ENCODE measurements at places on chromosomes 3 and 15.

DNA sequence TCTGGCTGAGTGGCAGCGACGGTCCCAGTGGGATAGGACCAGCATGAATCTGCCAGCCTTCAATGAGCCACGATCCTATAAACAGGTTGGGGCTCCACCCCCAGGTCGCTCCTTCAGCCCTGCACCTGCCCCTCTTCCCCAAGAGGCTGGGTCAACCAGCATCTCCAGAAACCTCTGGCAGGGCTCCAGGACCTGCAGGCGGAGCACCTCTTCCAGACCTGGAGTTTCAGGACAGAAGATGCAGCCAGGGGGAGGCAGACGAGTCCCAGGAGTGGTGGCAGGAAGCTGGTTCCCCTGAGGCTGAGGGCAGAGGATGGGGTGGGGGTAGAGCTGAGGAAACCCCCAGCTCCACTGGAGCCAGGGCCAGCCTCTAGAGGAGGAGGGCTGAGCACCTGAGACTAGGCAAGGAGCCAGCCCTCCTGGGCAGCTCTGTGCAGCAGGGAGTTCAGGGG lies at the start of gene PLA2G4D:
TSS of gene PLA2G4D (minus strand) at position 51 of the 452 bp plus-strand sequence. CDS start 103 bp downstream, outside the sequence.
- no peak for DNase-seq

DNA sequence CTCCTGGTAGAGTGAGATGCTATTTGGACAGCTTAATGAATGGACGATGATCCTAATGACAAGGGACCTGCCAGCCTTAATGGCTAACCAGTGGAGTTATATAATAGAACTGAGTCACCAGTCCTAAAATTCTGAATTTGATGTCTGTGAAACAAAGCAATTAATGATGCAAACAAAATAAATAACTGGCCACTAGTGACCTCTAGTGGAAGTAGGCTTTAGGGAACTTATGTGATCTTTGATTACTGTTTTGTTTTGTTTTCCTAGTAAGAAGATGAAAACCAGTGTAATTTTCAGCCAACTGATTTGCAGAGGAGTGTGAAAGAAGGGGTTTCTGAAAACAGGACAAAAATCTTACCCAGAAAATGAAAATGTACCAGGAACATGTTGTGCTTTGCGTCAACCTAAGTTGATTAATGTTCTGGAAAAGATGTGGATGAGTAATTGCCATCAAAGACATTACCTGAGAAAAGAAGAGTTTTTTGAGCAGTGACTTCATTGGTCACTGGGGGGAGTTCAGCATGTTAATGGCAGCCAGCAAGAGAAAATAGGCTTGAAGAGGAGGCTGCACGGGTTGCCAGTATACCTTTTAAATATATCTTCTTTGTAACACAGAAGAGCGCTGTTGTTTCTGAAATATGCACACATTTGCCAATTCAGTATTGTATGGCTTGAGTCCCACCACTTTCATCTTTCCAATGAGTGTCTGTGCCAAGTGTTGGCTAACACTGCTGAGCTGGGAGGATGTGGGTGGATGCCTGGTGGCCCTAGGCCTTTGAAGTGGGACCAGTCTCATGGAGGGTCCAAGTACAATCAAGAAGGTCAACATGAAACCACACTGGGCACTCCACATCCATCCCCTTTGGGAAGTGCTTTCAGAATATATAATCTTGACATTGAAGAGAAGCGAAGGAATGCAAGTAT lies 9.3 kb downstream of the VEPH1 start:
- DNase-seq = no peak

DNA sequence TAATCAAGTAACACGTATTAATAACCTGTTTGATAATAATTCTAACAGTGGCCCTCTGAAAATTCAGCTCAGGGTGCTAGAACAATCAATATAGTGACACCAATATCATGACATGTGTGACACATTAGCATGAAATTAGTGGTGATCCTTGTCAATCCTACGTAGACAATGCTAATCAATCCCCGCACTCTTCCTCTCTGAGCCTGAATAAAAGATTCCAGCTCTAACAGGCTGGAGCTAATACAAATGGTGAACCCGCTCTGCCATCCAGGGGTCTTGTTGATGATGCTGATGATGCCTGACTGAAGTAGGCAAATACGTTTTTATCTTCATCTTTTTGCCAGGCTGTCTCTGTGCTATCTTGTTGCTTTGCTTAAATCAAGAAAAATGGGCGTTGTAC lies 462.5 kb downstream of the MAGI1 start:
- no peak for DNase-seq

DNA sequence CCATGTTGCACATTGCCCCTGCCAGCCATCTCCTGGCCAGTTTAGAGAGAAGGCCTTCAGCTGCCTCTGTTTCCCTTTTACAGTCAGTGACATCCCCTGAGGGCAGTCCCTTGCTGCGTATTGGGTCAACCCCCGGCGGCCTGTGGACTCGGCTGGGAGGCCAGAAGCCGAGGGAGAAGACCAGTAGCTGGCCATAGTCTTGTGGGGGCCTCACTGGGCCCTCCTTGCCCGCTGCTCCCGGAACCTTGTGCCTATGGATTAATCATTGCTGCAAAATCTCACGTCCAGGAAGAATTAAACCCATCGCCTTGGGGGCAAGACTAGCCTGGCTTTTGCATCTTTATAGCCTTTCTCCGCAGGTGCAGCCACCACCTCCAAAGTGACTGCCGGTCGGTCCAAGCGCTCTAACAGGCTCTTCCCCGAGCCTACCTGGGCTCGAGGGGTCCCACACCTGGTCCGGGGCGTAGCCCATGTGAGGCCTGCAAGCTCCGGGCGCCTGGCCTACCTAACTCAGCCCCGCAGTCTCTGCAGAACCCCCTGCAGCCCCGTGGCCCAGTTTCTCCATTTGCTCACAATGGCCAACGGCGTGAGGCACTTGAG lies 870 bp upstream of the CHAC1 start:
- DNase-seq = no peak

- no peak for DNase-seq
These were observed 57.1 kb downstream of the IQCH start for GRCh38 chr15:67311731-67312130.

DNA sequence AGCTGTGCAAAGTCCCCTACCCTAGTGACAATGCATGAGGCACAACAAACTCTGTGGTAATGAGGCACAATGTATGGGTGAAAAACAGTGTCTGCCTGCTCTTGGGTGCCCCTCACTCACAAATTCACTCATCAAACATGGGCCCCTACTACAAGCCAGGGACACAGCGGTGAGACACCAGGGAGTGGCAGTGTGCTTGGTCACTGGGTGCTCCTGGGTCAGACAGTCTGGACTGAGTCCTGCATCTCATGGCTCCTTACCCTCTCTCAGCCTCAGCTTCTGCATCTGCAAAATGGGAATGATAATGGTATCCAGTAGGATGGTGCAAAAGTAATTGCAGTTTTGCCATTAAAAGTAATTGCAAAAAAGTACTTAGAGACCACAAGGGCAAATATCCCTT lies 184.7 kb downstream of the MEGF11 start:
- no peak for DNase-seq

GRCh38 chr15:33104212-33104611 lies 90.3 kb downstream of the FMN1 start:
- no peak for DNase-seq

- DNase-seq = no peak
These were observed 173.6 kb upstream of the TMC3 start for GRCh38 chr15:81547521-81548132.

- DNase-seq = no peak
These were observed 3.1 kb upstream of the LARP6 start for GRCh38 chr15:70856884-70857561.

DNA sequence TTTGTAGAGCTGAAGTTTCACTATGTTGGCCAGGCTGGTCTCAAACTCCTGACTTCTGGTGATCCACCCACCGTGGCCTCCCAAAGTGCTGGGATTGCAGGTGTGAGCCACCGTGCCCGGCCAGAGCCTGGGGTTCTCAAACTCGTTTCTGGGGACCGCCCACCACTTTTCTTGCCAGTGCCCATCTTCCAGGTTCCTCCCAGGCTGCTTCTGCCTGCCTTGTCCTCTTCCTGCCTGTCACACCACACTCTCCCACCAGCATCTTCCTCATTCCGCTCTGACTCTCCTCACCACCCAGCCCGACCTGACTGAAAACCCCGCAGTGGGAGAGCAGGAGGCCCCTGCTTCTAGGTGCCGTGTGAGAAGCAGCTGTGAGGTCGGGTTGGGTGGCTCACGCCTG lies 3.1 kb upstream of the DYNLT2B start:
- no peak for DNase-seq

DNA sequence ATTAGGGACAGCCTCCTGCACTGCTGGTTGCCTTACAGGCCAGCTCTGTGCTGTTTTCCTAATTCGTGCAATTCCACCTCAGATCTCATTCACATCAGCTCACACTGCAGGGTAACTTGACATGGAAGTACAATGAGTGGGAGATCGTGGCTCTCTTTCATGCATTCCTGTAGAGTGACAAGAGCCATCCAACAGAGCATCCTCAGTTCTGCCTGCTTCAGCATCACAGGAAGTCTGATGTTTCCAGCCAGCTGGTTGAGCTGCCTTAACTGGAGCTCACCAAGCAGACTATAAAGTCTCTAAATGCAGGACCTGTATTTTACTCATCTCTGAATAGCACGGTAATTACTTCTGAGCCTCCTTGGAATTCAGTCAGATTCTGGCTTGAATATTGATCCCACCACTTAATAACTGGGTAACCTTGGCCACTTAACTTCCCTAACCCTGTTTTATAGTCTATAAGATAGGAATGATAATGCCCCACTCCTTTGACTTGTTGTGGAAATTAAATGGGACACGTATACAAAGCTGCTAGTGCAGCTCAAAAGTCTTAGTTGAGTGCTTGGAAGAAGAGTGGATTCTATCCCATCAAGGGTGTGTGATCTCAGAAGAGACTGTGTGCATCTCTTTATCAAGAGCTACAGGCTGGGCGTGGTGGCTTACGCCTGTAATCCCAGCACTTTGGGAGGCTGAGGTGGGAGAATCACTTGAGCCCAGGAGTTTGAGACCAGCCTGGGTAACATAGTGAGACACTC lies 1.4 kb upstream of the DIS3L start:
- no peak for DNase-seq

GRCh38 chr3:120468635-120469295 lies 18.0 kb upstream of the FSTL1 start:
- DNase-seq = no peak

Measured in stimulated activated CD8-positive, alpha-beta memory T cell treated with anti-CD3 and anti-CD28 coated beads, Interleukin-7, amount 100 ng/mL, for 48 hours (primary cell).